Hematopoietic multipotent progenitor cell treated with erythropoietin and hydrocortisone succinate and interleukin-3 and kit ligand, for 4 days (in vitro differentiated cells): ENCODE measurements at places on chromosomes 3 and 15.

DNA sequence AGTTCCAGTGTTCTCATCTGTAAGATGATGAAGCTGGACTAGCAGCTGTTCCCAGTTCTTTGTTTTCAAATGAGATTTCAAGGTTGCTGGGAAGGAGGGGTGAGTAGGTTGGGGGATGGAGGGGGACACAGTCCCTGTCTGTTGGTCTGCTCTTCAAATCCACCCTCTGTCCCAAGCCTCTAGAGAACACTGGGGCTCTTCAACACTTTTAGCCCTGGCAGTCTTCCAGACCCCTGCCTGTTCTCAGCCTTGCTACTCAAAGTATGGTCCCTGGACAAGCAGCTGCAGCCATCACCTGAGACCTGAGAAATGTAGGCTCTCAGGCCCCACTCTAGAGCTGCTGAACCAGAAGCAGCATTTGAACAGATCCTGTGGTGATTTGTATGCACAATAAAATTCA, 41.3 kb downstream of the NEK11 start:
- DNase-seq: no peak

GRCh38 chr15:24917431-24917830, 37.4 kb upstream of the SNRPN start:
- no peak for DNase-seq

GRCh38 chr3:183087184-183087583, 12.1 kb downstream of the MCCC1 start:
- DNase-seq: no peak

GRCh38 chr3:7547826-7548225, 686.9 kb downstream of the GRM7 start:
- no peak for DNase-seq

DNA sequence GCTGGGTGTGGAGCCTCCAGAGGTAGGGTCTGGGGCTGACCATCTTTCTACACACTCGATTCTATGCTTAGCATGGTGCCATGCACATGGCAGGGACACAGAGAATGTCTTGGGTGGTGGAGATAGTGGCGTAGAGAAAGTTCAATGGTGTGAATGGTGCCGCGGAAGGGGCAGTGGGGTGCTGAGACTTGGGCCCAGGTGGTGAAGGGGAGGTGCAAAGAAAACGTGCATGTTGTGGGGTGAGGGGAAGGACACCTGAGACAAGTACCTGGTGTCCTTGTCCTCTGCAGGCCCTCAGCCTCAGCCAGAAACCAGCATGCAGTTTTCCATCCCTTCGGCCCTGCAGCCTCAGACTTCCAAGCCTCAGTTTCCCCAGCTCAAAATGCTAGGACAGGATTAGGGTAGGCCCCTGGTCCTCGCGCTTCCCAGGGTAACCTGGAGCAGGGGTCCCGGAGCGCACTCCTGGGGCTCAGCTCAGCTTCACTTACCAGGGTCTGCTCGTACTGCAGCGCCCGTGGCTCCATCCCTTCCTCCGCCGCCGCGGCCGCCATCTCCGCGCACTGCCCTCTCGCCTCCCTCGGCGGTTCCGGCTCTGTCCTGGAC, 375 bp downstream of the CLCN2 start:
- peak; percentile 16 for DNase-seq

GRCh38 chr3:67883766-67884165, 229.4 kb upstream of the SUCLG2 start:
- DNase-seq: no peak

- no peak for DNase-seq
These were observed 7.7 kb downstream of the SORD start for GRCh38 chr15:45030743-45031142.

DNA sequence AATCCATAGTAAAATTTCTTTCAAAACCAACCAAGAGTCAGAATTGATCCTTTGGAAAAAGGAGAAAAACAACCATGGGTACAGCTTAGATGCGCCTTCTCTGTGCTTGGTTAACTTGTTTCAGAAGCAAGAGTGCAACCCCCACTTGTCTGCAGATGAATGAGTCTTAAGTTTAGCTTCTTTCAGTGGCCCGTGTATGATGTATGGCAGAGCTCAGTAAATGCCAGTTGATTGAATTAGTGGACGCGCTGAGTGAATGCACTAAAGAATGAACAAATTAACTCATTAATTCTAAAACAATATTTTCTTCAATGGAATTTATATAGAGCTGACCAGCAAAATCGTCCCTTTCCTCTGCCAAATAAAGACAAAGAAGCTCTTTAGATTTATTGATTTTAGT, 67.0 kb upstream of the ARHGEF3 start:
- no peak for DNase-seq

- no peak for DNase-seq
These were observed 3.6 kb upstream of the SHC4 start for GRCh38 chr15:48967336-48967735.

- no peak for DNase-seq
These were observed 1.4 kb upstream of the STRA6 start for GRCh38 chr15:74203914-74204431.

- no peak for DNase-seq
These were observed 18.3 kb upstream of the PROK2 start for GRCh38 chr3:71803248-71803647.

DNA sequence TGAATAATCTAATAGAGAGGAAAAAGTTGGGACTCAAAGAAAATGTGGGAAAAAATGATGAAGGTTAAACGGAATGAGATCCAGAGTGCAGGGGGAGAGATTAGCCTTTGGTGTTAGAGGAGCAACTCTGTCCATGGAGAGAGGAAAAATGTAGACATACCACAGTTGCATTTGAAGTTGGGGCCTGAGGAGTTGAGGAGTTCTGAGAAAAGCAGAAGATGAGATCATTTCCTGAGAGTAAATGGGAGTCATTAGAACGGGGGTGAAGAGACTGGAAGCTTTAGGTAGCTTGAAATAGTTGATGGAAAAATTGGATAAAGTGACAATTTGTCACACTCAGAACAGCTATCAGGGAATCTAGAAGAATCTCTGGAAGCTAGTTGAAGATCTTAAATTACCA, 7.3 kb downstream of the CCR5AS start:
- DNase-seq: no peak

GRCh38 chr3:161222662-161223061, 1.6 kb downstream of the NMD3 start:
- peak; percentile 20 for DNase-seq

DNA sequence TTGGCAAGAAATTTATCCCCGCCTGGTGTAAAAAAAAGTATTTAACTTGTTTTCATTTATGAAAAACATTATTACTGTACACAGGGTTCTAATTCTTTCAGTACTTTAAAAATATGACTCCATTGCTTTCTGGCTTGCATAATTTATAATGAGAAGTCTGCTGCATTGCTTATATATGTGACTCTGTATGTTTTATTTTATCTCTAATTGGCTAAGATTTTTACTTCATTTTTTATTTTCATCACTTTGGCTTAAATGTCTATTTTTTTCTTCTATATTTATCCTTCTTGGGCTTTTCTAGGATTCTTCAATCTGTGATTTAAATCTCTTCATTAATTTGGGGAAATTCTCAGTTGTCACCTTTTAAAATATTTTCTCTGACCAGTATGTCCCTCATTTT, 636.6 kb upstream of the NR2F2 start:
- DNase-seq: no peak

DNA sequence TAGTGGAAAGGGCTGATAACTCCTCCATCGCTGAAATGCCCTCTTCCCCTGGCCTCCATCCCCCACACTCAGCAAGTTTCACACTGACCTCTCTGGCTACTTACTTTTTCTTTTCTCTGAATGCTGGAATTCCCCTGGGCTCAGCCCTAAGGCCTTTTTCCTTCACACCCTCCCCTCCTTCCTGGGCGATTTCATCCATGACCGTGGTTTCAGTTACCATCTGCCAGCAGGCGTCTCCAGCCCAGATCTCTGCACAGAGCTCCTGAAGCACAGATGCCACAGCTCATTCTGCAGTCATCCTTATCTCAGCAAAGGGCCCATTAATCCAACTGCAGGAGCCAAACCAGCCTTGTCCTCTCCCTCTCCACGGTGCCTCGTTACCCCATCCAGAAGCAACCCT, 114.0 kb downstream of the RFTN1 start:
- peak; percentile 77 for DNase-seq

- DNase-seq: peak; percentile 27
These were observed 9.1 kb downstream of the CCR4 start for GRCh38 chr3:32960404-32961170.

- DNase-seq: no peak
These were observed 57.1 kb downstream of the TCAIM start for GRCh38 chr3:44395714-44396113.

GRCh38 chr15:57697588-57697987, 8.9 kb upstream of the POLR2M start:
- DNase-seq: no peak

GRCh38 chr3:189567766-189568420, 63.3 kb upstream of the TP63 start:
- DNase-seq: no peak

DNA sequence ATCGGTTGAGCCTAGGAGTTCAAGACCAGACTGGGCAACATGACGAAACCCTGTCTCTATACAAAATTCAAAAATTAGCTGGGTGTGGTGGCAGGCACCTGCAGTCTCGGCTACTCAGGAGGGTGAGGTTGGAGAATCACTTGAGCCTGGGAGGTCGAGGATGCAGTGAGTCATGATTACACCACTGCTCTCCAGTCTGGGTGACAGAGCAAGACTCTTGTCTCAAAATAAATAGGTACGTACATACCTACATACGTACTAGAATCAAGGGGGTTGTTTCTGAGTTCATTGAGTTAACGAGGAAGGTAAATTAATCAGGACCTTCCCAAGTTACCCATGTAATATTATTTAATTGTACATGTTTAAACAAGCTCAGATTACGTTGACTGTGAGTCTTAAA, 97.5 kb downstream of the CHL1 start:
- no peak for DNase-seq

DNA sequence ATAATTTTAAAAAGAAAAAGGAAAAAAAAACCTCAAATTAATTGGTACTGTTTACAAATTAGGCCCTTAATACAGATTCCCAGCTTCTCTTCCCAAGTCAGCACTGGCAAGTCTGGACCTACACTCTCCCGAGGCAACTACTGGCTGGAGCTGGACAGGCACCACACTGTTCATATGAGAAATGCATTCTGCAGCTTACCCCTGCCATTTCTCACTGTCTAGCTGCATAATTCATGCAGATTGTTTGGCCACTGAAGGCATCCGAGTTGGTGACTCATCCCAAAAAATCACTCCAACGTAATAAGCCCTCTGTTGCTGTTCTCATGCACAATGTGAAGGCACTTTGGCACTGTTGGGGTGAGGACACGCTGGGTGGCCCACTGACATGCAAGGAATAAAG, 45.3 kb downstream of the ROPN1B start:
- DNase-seq: no peak

DNA sequence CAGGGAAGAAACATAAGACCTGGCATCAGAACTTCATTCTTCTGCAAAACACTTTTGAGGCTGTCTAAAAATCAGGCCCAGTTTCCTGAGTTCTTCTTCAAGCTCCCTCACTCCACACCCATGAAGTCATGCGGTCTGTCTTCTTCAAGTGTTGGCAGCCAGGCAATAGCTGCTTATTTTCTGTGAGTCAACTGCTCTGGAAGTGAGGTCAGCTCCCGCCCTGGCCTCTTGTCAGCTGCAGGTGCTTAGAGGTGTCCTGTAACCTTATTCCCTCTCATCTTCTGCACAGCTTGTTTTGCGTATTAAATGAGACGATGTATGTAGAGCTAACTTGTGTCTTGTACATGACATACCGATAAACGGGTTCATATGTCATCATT, 226.1 kb downstream of the ADAMTS17 start:
- DNase-seq: no peak

- peak; percentile 73 for DNase-seq
These were observed 2.3 kb downstream of the FBXL22 start for GRCh38 chr15:63599401-63600000.

DNA sequence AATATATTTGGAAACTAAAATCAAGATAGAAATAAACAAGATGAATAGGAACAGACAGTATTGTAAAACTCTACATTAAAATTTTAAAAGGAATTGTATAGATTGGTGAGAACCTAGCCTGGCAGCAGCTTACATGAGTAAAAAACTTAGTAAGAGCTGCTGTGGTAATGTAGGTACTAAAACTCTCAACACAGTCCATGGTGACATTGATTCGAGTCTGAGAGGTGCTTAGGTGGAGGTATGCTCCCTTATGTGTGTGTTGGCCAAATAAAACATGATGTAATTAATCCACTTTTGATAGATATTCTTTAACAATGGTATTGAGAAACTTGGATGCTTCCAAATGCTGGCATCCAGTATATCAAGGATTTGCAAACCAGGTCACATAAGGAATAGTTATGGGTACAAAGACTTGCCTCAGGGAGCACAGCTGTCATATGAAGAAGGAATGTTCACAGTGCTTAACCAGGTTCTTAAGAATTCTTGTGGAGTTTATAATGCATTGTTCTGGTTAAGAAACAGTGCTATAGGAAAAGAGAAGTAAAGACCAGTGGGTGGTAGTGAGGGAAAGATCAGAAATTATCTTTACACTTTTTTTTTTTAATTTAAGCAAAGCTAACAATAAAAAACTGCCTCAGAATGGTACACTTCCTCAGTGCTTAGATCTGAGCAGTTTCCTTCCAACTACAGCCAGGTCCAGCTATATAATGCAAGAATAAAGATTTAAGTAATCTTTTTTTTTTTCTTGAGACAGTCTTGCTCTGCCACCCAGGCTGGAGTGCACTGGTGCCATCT, 24.6 kb upstream of the IL20RB start:
- no peak for DNase-seq

DNA sequence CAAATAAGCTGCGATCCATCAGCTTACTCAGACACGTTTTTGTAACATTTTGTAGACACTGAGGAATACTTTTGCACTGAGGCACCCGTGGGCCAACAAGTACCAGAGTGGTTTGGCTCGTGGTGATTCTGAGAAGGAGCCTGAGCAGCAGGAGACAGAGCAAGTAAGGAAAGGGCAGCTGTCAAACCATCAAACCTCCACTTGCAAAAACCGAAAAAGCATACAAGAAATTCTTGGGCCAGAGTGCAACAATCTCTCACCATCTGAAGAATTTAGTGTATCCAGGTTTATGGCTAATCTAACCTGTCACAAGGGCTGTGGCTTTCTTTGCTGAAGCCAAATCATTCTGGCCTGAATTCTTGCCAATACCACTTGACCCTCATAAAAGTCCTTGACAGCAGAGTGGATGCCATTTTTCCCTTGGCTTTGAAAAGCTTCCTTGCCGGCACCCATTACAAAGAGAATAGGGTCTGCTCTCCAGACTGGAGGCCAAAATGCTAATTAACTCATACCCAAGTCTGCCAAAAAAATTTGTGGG, 56.7 kb downstream of the MYO1E start:
- no peak for DNase-seq

DNA sequence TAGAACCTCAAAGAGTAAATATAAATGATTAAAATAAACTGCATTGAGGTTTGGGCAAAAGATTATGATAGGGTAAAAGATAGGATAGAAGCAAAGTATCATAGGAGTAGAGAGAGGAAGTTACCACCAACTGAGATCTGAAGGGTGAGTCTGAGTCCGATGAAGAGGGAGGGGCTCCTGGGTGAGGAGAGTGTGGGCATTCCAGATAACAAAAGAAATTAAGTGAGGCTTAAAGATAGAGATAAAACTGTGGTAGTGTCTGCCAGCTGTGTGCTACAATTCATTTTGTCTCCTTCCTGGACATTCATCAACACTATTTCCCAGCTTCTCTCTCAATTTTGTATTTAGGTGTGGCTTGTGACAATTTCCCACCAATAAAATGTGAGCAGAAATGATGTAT, 343.0 kb upstream of the PLSCR5 start:
- peak; percentile 51 for DNase-seq
